Thoracic aorta (tissue), 2 donors: ENCODE measurements at places on chromosomes 2 and 18. TPM values are rescaled to one million over a fixed set of nuclear protein-coding genes. Genes with fewer than 3 reads are reported as not detected.

C2orf78 gene
- not detected for total RNA-seq

CDH20 gene
- 0.54 TPM for total RNA-seq

- H3K27ac ChIP-seq, result no peak overlapping the region
- no peak overlapping the region for H3K4me3 ChIP-seq
- no peaks in the 10 kb centered on the region for H3K27me3 ChIP-seq
Measured at GRCh38 chr18:41025666-41026065, 929.4 kb upstream of the PIK3C3 start.

- no peaks in the 10 kb centered on the region for H3K36me3 ChIP-seq
- no peaks in the 10 kb centered on the region for H3K27me3 ChIP-seq
- DNase-seq, result no peak
Measured at GRCh38 chr2:212908682-212909435, 242.6 kb downstream of the IKZF2 start.

DNA sequence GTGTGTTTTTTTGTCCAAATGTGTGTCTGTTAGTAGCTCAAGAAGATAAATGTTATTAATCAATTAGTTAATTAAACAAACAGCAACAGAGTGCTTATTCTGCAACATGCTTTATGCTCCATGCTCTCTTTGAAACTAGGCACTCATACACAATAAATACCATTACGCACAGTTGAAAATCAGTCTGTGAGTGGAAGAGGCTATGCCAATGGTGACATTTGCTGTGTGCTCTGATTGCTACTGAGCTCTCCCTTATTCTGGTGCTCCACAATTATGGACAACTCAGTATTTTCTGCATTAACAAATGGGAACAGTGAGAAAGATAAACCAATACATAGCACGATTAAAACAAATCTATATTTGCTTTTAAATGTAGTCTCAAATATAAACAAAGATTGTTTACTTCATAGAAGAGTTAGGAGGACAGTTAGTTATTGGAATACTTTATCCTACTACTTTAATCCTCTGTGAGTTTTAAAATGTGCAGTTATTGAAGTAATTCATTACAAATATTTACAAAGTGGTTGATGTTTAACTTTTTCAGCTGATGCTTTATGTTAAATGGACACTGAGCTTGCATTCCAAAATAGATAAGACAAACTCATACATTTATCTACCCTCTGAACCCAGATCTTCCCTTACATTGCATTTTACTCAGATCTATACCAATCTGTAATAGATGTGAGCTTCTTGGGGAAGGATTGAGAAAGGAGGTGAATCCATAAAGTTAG, 55.3 kb downstream of the NXPH2 start:
- DNase-seq, result no peak
- no peaks in the 10 kb centered on the region for H3K36me3 ChIP-seq
- no peak overlapping the region for H3K27ac ChIP-seq
- H3K27me3 ChIP-seq, result no peaks in the 10 kb centered on the region
- H3K4me3 ChIP-seq, result no peak overlapping the region
- H3K4me1 ChIP-seq, result no peaks in the 10 kb centered on the region

DNA sequence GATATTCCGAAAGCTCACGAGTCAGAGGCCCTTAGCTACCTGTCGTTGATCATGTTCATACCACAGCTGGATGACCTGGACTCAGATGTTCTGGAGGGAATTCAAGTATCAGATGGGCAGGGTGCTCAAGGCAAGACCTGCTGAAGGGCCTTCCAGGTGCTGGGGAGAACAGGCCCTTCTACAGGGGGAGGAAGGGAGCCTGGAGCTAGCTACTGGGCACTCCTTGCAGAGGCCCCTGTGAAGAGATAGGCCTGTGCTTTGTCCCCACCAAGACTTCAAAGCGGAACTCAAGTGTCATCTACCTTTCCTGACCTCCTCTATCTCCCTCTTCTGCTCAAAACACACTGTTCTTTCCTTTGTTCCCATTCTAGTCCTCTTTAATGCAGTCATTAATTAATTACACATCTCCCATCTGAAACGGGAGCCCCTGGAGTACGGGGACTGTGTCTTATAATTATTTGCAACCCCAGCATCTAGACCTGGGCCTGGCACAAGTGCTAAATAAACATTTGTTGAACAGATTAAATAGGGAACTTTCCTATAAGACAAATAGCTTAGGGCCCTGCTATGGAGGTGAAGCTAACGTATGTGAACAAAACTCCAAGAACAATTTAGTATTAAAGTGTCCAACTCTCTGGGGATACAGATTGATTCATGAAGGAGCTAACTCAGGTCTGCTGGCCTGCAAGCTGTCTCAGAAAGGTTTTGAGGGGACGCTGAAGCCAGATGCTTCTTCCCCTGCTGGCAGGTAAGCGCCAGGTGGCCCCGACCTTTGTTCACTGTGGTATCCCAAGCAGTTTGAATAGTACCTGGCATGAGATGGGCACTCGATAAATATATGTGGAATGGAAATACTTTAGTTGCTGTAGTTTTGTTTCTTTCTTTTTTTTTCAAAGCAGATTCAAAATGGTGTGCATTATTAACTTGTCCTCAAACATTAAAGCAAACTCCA, 22.0 kb downstream of the RHOB start:
- H3K36me3 ChIP-seq, result no peaks in the 10 kb centered on the region
- no peaks in the 10 kb centered on the region for H3K27me3 ChIP-seq
- no peak for DNase-seq
- no peak overlapping the region for H3K27ac ChIP-seq
- no peak overlapping the region for H3K4me3 ChIP-seq

DNA sequence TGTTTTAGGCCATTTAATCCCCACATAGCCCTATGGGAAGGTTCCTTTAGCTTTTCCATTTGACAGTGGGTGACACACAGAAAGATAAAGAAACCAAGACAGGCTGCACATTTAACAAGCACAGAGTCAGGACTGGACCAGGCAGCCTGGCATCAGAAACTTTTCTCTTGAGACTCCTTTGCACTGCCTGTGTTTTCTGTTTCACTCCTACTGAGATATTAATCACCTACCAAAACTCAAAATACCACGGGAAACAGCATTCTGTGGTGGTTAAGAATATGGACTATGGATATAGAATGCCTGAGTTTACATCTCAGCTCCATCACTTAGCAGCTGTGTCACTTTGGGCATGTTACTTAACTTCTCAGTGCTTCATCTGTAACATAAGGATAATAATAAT, 73.3 kb downstream of the CTAGE1 start:
- peaks cover 50% of the 10 kb centered on the region for H3K4me1 ChIP-seq
- no peak overlapping the region for H3K27ac ChIP-seq
- no peak for DNase-seq
- no peak overlapping the region for H3K4me3 ChIP-seq
- no peaks in the 10 kb centered on the region for H3K36me3 ChIP-seq

GRCh38 chr2:151357359-151357758, at the start of gene TNFAIP6:
TSS of gene TNFAIP6 (plus strand) at chr2:151357592. CDS start at chr2:151357667, 75 bp downstream.
- H3K27ac ChIP-seq, result no peak within 1 kb of the TSS
- H3K36me3 ChIP-seq, result no peaks in the 10 kb centered on the region
- H3K4me1 ChIP-seq, result no peaks in the 10 kb centered on the region
- DNase-seq, result no peak

DNA sequence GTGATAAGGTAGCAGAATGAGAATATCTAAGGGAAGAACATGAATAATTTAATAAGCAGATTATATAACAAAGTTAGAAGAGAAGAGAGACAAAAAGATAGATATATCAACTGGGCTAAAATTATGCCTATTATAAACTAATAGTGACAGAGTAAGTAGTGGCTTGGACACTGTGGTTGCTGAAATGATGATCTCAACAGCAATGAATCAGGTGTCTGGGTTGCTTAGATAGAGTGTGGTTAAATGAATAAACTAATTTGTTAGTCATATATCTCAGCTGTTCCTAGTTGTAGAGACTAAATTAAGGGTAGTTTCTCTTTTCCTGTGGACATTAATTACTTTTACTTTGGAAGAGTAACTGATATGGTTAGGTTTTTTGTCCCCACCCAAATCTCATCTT, 1485.4 kb upstream of the CELF4 start:
- no peak overlapping the region for H3K27ac ChIP-seq
- no peaks in the 10 kb centered on the region for H3K36me3 ChIP-seq
- H3K4me1 ChIP-seq, result no peaks in the 10 kb centered on the region
- H3K4me3 ChIP-seq, result no peak overlapping the region
- DNase-seq, result no peak
- no peaks in the 10 kb centered on the region for H3K27me3 ChIP-seq

DNA sequence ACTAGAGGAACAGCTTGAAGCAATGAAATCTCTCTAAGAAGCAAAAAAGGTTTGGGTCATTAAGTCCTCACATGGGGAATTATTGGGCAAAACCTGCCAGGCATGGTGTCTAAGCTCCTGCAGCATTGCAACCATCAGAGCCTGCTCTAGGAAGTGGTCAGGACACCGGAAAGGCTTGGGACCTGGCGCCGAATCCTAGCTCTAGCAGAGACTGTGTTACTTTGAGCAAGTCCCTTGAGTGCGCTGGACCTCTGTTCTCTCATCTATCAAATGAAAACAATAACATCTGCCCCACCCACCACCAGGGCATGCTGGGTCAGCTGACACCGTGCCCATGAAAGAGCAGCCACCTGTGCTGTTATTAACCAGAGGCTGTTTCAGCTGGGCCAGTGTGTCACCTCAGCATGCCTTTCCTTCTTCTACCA, 6.3 kb downstream of the TMEM127 start:
- H3K4me3 ChIP-seq, result no peak overlapping the region
- no peak for DNase-seq
- no peaks in the 10 kb centered on the region for H3K27me3 ChIP-seq
- H3K36me3 ChIP-seq, result peaks cover 24% of the 10 kb centered on the region
- H3K4me1 ChIP-seq, result peaks cover 72% of the 10 kb centered on the region
- H3K27ac ChIP-seq, result peak overlapping the region; percentile 89

- no peak overlapping the region for H3K27ac ChIP-seq
- no peaks in the 10 kb centered on the region for H3K4me1 ChIP-seq
- no peaks in the 10 kb centered on the region for H3K36me3 ChIP-seq
Measured at GRCh38 chr2:57126410-57126809, 920.2 kb upstream of the VRK2 start.
